ENCODE measurements at places on chromosomes 3 and 15.
A peak's percentile ranks its signal among the peaks of the same experiment; 100 is the strongest.

DNA sequence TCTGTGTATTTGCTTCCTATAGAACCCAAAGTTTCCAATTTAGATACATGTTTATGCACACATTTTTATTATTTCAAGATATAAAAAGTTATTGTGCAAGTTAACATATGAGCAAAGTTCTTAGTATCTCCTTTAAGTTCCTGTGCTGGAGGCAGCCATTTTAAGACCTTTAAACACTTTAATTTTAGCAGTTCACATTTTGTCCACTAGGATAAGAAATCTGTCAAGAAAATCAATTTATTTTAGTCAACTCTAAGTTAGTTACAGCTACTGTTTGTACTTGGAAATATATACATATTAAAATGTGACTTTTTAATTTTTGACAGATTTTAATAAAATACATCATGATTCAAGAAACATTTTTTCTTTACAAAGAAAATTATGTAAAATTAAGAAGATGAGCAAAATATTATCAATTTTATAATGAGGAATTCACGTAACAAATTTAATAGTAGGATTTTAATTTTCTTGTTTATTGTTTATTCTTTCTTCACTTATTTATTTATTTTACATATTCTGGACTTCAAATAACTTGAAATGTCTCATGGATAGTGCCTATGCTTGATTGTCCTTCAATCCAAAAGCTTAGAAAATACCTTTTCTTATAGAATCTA, 402.6 kb upstream of the GBE1 start:
- no peak for DNase-seq

DNA sequence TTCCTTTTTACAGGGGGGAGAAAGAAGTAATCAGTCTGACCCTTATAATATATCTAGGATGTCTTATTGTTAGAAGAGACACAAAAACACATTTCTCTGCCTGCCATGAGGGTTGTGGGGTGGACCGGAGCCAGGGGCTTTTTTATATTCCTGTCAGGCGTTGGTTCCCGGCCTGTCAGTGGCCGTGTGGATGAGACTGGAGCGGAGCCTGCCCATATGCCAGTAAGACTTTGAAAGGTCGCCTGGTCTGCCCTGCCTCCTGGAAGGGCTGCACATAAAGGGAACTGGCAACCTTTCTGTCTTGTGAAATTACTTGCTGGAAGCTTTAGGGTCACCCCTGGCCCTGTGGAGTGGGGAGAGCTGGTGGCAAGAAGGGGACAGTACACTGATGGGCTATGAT, 34.7 kb downstream of the MAP3K13 start:
- DNase-seq: no peak

- DNase-seq: no peak
Observed at GRCh38 chr3:106957029-106957428, 420.2 kb upstream of the CCDC54 start.

DNA sequence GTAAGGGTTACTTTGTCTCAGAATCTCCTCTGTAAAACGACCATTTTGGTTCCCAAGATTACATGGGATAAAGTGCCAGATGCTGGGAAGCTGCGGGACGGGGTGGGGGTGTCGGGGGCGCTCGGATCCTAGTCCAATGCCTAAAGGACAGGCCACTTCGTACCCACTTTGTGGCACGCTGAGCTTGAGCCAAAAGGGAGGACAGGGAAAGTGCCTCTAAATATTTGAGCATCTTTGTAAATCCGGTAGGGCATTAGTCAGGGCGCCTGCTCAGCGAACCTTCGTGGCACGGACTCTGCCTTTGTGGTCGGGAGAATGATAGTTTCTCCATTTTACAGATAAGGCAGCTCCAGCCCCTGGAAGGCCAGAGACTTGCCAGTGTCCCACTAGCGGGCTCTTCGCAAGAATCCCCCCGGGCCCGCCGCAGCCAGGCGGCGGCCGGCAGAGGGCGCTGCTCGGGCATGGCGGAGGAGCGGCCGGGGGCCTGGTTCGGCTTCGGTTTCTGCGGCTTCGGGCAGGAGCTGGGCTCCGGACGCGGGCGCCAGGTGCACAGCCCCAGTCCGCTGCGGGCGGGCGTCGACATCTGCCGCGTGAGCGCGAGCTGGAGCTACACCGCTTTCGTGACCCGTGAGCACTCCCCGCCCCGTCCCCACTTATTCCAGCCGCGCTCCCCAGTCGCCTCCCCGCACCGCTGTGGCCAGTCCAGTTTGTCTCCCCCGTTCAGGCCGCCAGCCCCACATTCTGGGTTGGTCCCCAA, 1.8 kb downstream of the RCCD1 start:
- peak; percentile 28 for DNase-seq

GRCh38 chr3:17583530-17583929, 158.9 kb downstream of the TBC1D5 start:
- no peak for DNase-seq

- DNase-seq: no peak
Observed at GRCh38 chr3:5463991-5464390, 276.5 kb downstream of the EDEM1 start.

GRCh38 chr3:32398531-32398930, 6.9 kb downstream of the CMTM7 start:
- no peak for DNase-seq

DNA sequence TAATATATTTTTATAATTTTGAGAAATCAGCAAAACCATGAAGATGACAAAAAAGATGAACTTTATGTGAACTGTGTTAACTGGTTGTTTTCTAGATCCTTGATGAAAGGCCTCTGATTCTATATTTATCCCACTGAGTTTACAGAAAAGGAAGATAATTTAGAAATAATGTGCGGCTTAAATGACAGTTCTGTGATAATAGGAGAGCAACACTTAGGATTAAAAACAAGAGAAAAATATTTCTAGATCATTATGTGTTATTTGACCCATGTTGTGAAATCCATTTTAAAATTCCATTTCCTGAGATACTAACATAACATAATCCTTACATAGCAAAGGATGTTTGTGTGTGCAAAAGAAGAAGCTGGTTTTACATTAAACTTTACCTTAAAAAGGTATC, 598.0 kb downstream of the DIPK2A start:
- DNase-seq: no peak

DNA sequence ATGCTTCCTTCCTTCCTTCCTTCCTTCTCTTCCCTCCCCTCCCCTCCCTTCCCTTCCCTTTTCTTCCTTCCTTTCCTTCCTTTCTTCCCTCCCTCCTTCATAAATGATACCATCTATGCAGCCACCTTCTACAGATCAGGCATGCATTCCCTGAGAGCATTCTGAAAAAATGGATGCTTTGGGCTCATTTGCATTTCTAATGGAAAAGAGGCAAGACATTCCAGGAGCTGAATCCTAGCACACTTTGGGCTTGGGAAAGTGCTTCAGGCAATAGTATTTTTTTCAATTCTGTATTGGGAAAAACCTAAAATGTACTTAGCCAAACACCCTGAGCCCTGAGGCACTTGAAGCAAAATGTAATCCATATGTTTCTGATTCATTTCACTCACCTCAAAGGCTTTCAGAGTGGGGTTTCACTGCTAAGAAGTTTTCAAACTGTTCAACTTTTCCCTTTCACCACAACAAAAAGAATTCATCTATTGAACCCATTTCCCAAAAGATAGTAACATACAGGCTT, 220.1 kb upstream of the RORA start:
- no peak for DNase-seq

DNA sequence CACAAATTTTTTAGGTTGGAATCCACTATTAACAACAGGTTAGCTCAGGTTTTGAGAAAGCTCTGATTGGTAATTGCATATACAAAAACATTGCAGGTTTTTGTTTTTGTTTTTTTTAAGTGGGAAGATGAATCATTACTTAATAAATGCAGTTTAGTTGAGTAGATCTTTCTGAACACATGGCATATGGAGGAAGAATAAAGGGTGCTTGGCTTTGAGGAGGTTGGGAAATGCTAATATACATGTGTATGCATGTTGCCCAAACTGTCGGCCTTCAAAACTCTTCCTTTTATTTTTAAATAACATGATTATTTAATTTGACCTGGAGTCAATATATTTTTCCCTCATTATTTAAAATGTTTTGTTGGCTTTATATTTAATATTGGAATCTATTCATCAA, 32.8 kb downstream of the ZBTB38 start:
- DNase-seq: no peak

DNA sequence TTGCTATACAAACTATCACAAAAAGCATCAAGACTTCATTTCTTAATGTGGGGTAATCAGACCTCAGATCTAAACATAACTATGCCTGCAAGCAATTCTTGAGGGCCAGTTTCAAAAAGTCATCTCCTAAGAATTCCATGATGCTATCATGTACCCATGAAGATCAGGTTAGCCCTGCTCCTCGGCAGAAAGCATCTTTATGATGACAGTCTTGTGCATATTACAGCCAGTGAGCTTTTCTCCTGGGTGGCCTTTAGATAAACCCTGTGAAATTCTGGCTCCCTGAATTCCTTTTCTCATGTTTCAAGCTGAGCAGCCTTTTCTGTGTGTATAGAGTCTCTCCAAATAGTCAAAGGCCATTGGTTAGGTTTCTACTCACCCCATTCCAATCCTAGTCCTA, 201.9 kb upstream of the MCTP2 start:
- DNase-seq: no peak

GRCh38 chr3:186888569-186888968, 41.8 kb upstream of the ST6GAL1 start:
- no peak for DNase-seq

DNA sequence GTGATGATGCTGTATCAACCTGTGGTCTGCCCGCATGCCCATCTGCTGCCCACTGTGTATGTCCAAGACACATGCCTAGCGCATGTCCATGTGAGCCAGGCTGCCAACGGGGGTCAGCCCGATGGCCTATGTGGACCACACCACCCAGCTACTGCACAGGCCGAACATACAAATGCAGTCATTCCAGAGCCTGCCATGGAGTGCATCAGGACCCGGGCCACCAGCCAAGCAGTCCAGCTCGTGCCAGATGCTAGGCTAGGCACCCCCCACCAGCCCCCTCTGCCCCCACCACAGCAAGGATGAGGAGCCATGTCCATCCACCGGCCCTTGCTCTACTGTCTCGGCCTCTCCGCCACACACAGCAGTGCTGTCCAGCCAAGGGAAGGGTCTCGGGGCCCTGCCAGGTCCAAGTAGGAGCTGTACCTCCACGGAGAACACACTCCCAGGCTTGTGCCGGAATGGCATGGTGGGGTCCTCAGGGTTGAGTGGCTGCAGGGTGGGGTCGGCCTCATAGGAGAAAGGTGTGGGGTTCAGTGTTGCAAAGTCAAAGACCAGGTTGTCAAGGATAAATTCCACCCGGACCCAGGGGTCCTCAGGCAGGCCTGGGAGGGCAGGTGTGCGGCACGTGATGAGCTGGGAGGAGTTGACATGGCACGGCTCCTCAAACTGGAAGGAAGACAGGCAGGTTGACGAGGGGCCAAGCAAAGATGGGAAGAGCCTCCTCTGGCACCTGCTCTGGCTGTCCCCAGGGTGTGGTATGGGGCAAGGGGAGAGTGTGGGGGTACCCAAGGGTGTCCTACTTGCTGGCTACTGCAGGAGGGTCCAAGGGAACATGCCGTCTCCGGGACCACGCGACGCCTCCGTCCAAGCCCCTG, 15.3 kb downstream of the PLXNB1 start:
- DNase-seq: no peak

GRCh38 chr3:177499779-177500423, 302.6 kb upstream of the TBL1XR1 start:
- DNase-seq: no peak

GRCh38 chr3:143885780-143886427, 37.6 kb upstream of the SLC9A9 start:
- no peak for DNase-seq

DNA sequence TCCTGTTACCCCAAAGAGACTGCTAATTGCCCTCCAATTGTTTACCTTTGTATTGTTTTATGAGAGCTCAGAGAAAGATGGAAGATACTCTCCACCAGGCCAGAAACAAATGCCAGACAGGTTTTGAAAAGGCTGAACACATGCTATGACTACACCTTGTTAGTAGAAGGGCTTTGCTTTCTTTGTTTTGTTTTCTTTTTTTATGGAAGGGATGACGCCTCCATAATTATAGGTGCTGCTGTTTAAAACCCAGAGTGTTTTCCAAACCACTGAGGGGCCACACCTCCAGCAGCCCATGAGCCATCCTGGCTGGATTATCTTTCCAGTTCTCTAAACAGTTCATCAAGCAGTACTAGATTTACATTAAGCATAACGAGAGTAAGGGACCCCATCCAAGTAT, 5.6 kb upstream of the FOXP1 start:
- no peak for DNase-seq

GRCh38 chr15:31235311-31236183, 91.1 kb upstream of the KLF13 start:
- DNase-seq: no peak

Data from activated gamma-delta T cell (primary cell).